ENCODE measurements at places on chromosomes 6 and 20.

DNA sequence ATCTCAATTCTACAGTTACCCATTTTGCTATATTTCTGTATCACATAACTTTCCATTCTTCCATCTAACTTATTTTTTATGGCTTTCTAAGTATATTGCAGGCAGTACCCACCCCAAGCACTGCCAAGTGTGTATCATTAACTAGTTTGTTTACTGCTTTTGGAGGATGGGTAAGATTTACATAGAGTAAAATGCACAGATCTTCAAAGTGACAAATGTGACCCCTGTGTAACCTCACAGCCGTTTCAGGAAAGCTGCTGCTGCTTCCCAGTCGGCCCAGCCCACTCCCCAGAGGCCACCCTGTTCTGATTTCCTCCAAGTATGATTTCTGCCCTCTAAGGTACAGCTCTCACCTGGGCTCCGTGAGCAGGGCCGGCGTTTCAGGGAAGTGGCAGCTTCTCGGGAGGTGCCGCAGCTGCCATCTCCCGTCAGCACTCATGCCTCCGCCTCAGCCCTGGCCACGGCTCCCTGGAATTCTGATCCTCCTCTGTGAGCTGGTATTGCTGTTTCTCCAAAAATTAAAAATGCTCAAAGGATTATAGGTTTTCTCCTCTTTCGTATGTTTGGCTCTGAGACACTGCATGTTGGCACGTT is 15.0 kb upstream of the MAP1LC3A start:
- DNase-seq = no peak

DNA sequence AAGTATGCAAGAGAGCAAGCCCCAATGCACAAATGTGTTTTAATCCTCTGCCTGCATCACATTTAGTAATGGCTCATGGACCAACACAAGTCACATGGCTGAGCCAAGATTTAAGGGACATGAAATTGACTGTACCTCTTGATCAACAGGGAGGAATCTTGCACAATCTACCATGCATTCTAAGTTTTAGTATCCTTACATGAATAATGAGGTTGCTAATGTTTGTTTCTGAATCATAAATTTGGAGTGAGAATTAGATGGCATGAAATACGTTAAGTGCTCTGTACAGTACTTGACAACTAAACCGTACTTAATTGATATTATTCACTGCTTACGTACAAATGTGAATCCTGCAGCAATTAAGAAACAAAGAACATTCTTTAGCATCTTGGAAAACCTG is 553.8 kb upstream of the JAG1 start:
- no peak for DNase-seq

DNA sequence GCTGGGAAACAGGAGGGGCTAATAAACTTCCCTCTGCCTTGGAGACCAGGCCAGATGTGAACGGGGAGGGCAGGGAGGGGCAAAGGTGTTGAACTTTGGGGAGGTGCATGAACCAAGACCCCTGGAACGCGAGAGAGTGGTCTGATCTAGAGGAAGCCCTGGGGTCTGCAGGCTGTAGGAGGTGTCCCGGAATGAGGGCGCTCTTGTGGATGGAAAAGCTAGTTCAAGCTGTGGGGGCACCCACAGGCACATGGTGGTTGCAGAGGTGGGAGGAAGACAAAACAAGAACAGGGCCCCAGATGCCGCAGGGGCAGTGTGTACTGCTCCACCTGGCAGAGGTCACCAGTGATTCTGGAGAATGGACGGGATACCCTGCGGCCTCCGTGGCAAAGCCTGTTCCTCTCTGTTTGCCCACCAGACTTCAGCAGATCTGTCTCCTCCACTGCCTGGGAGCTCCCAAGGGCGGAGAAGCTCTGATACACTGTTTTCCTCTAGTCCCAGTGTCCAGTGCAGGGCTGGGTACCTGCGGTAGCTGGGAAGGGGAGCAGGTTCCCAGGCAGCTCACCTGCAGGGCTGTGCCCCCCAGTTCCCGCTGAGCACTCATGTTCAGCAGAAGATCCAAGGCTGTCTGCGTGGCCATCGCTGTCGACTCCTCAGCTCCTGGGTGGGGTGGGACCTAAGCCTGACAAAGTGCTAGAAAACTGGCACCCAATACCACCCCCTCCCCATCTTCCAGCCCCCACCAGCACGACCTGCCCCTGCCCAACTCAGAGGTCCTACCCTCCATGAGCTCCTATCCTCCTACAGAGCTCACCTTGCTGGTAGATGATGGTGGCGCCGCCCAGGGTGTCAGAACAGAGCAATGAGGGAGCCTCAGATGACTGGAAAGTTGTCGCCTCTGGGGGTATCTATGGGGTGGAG is 14.7 kb downstream of the ZNF335 start:
- no peak for DNase-seq

DNA sequence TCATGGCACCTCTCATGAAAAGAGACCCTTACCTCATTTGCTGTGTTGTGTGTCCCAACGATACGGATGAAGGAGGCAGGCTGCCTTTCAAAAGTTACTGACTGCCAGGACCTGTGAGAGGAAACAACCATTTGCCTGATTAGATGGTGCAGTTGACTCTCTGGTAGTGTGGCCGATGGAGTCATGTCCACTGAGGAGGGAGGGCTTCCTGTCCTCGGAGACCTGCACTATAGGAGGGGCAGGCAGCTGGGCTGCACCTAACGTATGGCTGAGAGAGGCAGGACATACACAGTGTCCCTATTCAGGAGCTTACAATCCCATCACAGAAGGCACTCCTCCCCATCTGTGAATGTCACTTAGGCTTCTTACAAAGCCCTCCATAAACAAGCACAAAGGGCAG is 373.0 kb downstream of the ZFAND3 start:
- DNase-seq = no peak

GRCh38 chr6:153488267-153488666 is 357.2 kb upstream of the RGS17 start:
- DNase-seq = no peak

GRCh38 chr6:110430236-110430635 is 14.9 kb upstream of the DDO start:
- DNase-seq = no peak

GRCh38 chr6:131651782-131652181 is 14.7 kb downstream of the ENPP3 start:
- DNase-seq = no peak

- no peak for DNase-seq
These were observed 494.8 kb upstream of the SOX4 start for GRCh38 chr6:21098744-21099143.

- no peak for DNase-seq
These were observed 43.2 kb downstream of the COL21A1 start for GRCh38 chr6:56204134-56204533.

- DNase-seq = no peak
These were observed 6.8 kb downstream of the FRMD1 start for GRCh38 chr6:168072261-168072660.

DNA sequence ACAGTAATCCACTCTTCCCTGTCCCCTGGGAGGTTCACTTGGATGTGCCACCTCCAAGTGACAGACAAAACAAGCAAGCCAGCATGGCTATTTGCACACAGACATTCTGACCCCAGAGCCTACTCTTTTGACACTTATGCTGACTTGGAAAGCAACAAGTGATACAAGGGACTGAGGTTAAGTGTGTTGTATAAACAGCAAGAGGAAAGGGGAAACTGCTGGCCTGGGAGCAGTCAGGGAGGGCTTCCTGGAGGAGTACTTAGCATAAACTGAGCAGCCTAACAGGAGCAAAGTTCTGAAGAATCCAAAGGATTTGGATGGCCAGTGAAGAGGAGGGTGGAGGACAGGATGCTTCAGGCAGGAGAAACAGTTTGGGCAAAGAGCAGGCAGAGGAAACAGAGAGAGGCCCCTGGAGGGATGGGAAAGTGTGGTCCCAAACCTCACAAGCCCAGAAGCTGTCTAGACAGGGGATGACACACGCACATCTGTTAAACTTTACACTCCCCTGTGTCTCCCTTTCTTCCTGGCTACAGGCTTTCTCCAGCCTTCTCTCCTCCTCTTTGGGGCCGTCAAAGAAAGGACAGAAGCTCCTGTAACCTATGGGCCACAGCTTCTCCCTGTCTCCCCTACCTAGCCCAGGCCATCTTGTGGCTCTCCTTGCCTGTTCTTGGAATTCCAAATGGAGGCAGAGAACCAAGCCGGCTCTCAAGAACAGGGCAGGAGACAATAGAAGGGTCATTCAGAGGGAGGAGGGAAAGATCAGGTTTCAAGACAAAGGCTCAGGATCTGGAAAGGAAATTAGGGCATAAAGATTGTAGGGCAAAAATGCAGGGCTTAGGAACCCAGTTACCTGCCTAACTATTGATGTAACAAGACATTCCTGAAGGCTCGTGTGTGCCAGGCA is 19.3 kb downstream of the SULF2 start:
- DNase-seq = no peak

DNA sequence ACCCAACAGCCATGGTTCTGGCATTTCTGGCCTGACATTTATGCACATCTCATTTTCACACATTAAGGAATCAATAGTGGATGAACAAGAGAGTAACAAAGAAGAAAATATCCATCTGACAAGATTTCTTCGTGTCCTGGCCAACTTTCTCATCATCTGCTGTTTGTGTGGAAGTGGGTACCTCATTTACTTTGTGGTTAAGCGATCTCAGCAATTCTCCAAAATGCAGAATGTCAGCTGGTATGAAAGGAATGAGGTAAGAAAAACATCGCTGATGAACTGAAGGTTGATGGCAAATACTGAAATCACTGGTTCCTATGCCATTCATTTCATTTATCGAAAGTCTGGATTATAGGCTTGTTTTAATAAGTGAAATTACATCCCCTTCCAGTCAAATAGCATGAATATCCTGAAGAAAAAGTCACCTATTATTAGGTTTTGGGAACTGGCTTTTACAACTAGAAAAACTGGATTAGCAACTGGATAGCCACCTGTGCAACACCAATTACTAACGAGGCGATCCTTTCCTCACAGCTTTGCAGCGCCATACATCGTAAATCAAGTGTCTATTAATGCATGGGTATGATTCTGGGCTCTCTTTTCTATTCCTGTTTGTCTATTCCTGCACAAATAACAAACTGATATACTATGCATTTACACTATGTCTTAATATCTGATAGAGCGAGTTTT is 50.2 kb upstream of the NOP56 start:
- DNase-seq = no peak
